ENCODE measurements at places on chromosomes 4 and X.

GRCh38 chr4:96295143-96295741 is 455.3 kb downstream of the PDHA2 start:
- no peak for DNase-seq

- no peak for DNase-seq
These were observed 513.7 kb downstream of the TLL1 start for GRCh38 chr4:166386491-166387360.

DNA sequence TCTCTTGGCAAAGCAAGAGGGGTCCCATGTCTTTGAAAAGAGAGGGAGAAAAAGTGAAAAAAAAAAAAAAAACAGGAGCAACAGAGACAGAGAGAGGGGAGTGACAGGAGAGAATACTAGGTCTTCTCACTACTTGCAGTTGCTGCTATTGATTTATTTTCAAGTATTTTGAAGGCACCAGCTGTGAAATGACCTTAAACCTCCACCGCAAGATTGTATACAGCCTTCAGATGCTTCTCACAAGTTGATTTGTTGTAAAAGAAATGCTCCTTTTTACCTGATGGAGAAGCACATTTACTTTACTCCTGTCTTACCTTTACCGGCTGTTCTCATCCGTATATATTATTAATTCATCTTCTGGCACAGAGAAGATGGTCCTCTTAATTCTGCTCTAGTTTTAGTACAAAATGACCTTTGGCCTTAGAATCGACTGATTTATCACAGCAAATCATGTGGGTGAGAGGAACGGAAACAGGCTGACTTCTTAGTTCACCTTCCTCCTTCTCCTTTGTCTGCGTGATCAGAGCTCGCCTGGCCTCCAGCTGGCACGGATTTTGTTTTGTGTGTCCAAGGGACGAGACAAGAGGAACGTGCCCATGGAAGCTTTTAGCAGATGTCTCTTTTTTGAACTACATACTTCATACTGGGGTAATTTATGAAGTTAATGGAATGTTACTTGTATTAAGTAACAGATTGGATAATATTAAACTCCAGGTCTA is 82.4 kb upstream of the PACRGL start:
- DNase-seq = peak; percentile 7

- DNase-seq = no peak
These were observed 56.6 kb downstream of the CHST7 start for GRCh38 chrX:46630141-46630540.
